ENCODE measurements at places on chromosomes 1 and 21.

DNA sequence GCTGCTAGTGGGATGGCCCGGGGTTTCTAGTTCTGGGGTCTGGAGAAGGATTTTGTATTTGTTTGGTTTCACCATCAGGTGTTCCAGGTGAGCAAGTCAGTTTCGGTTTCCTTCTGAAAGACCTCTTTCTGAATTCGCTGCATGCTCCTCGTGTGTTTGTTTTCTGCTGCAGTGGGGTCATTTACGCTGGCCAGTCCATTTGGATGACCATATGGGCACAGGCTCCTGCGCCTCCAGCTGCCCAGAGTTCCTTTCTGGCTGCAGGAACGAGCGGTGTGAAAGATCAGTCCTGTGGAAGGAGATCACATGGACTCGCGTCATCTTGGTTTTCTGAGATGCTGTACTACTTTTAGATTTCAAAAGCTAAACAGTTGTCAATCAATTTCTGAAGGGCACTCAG, 83.7 kb upstream of the GCLM start:
- no peak for DNase-seq

DNA sequence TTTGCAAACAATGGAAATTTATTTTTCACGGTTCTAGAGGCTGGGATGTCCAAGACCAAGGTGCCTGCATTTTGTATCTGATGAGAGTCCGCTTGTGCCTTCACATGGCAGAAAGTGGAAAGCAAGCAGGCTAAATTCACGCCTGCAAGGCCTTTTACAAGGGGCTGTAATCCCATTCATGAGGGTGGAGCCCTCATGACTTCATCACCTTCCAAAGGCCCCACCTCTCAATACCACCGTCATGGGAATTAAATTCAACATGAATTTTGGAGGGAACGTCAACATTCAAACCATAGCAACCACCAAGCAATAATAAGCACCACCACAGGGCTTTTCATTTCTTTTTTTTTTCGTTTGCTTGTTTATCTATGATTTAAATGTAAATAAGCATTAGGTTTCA, 115.3 kb downstream of the C1orf21 start:
- no peak for DNase-seq

- DNase-seq = peak; percentile 66
Measured at GRCh38 chr1:26035959-26036755, 9.8 kb downstream of the SLC30A2 start.

- no peak for DNase-seq
Measured at GRCh38 chr1:232969799-232970198, 19.4 kb downstream of the NTPCR start.

GRCh38 chr21:38741092-38741949, 64.4 kb upstream of the ETS2 start:
- no peak for DNase-seq

DNA sequence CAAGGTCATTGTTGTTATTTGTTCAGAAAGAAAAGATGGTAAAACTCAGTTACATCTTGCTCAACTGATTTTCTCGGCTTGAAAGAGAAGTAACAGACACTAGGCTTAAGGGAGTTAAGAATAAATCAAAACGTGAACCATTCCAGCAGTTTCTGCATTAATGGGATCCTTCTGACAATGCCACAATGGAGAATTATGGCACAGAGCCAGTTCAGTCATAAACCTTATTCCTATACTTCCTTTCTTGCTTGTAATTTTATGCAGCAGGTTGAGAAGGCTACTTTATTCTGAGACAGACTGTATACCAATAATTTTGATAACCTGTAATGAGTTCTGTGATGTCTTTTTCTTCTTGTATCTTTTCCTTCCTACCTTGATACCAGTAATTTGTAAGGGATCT, 167.0 kb downstream of the C1orf21 start:
- DNase-seq = no peak

DNA sequence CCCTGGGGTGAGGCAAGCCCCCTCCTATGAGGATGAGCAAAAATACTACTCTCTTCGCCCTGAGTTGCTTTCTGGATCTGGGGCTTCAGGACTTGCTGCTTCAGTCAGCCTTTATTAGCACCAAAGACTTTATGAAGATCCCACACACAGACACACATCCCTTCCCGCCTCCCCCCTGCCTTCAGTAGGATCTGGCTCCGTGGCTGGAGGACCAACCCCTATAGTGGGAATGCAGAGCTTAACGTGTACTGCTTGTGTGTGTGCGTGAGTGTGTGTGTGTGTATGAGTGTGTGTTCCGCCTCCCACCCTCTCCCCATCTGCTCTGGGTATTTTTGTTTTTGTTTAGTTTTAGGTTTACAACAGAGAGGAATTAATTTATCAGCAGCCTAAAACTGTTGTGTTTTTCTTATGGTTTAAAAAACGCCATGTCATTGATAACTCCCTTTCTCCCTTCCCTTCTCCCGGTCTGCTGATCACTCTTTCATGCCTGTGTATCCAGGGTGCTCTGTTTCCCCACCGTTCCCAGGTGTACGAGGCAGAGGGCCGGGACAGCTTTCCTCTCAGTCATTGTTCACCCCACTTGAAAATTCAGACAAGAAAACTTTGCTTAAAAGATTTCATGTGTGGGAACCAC, 27.5 kb upstream of the ZFP69B start:
- DNase-seq = no peak
